Activated CD4-positive, alpha-beta memory T cell treated with anti-CD3 and anti-CD28 coated beads, Interleukin-2, amount 10 ng/mL, durations not matched to agents 7 days and 5 days (primary cell): ENCODE measurements at places on chromosomes 4 and X. TPM values are rescaled to one million over a fixed set of nuclear protein-coding genes. Genes with fewer than 3 reads are reported as not detected.
A peak's percentile ranks its signal among the peaks of the same experiment; 100 is the strongest.

The PLP1 gene
- not detected for total RNA-seq

The NPY2R gene
- not detected for total RNA-seq

The RHOXF1 gene
- total RNA-seq: not detected

The FAM156A gene
- 21.0 TPM for total RNA-seq

The CCDC160 gene
- not detected for total RNA-seq

The EPGN gene
- 0.43 TPM for total RNA-seq

DNA sequence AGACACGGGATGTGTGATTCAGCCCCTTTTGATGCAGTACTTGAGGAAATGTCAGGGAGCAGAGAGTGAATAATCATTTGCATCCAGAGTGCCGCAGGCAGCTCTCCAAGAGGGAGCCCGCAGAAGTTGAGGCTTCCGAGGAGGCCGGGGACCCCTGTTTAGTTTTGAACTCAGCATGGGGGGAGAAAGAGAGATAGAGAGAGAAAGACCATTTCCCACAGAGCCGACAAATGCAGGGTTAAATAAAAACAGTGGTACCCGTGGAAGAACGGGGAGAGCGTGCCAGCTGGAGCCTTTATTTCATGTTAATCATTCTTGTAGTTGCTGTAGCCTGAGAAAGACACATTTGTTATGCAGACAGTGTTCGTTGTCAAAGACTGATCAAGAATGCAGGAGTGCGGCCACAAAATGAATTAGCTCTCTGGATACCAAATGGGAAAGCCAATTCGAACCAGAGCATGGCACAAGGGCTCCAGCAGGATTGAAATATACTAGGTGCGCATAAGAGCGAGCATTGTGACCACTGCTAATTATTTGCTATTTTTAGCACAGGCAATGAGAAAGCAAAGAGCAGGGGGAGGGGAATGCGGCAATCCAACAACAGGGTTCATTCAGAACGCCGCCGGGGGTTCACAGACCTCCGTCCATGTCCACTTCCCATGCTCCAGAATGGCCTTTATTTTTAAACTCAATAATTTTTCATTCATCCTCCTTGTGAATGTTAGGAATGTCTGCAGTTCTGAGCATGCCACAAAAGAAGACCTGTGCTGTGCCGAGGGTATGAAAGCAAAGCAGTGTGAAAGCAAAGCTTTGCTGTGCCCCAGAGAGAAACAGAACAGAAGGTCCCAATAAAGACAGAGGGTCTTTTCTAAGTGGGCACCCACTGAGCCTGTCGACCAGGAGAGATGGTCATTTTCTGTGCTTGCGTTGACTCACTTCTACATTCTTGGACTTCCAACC is 243.9 kb upstream of the VCX3A start:
- H3K36me3 ChIP-seq: no peaks in the 10 kb centered on the region
- H3K4me1 ChIP-seq: no peaks in the 10 kb centered on the region
- no peaks in the 10 kb centered on the region for H3K27me3 ChIP-seq
- DNase-seq: no peak

DNA sequence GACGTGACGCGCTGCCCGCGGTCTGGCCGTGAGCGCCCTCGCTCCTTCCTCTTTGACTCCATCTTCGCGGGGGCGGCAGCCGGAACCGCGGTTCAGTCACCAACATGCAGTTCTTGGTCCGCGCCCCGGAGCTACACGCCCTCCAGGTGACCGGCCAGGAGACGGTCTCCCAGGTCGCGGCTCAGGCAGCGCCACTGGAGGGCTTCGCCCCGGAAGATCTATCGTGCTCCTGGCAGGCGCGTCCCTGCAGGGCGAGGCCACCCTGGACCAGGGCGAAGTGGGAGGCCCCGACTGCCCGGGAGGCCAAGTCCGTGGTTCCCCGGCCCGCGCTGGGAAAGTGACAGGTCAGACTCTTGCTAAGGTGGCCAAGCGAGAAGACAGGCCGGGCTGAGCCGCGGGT is 2.9 kb downstream of the TRIML2 start:
- DNase-seq: no peak
- H3K4me1 ChIP-seq: no peaks in the 10 kb centered on the region
- no peaks in the 10 kb centered on the region for H3K36me3 ChIP-seq
- H3K4me3 ChIP-seq: no peak overlapping the region

DNA sequence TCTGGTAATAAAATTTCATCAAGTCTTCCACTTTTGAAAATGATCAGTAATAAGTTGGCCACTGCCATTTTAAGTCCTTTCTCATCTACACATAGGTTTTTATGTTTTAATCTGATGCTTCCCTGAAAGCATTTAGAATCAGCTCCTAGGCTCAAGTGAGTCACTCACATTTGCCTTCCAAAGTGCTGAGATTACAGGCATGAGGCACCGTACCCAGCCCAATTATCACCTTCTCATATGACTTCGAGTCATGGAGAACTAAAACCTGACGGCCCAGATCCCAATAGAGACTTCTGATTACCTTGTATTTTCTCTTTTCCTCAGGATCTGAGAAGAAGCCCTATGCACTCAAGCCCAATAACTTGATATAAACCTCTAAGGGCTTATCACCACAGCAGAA is 140.8 kb downstream of the OPHN1 start:
- H3K4me3 ChIP-seq: no peak overlapping the region
- H3K36me3 ChIP-seq: no peaks in the 10 kb centered on the region
- no peaks in the 10 kb centered on the region for H3K27me3 ChIP-seq
- H3K27ac ChIP-seq: no peak overlapping the region
- no peaks in the 10 kb centered on the region for H3K4me1 ChIP-seq

GRCh38 chr4:64533159-64533558 is 123.9 kb upstream of the TECRL start:
- H3K27me3 ChIP-seq: no peaks in the 10 kb centered on the region
- H3K4me3 ChIP-seq: no peak overlapping the region
- H3K4me1 ChIP-seq: no peaks in the 10 kb centered on the region
- H3K27ac ChIP-seq: no peak overlapping the region
- no peaks in the 10 kb centered on the region for H3K36me3 ChIP-seq

DNA sequence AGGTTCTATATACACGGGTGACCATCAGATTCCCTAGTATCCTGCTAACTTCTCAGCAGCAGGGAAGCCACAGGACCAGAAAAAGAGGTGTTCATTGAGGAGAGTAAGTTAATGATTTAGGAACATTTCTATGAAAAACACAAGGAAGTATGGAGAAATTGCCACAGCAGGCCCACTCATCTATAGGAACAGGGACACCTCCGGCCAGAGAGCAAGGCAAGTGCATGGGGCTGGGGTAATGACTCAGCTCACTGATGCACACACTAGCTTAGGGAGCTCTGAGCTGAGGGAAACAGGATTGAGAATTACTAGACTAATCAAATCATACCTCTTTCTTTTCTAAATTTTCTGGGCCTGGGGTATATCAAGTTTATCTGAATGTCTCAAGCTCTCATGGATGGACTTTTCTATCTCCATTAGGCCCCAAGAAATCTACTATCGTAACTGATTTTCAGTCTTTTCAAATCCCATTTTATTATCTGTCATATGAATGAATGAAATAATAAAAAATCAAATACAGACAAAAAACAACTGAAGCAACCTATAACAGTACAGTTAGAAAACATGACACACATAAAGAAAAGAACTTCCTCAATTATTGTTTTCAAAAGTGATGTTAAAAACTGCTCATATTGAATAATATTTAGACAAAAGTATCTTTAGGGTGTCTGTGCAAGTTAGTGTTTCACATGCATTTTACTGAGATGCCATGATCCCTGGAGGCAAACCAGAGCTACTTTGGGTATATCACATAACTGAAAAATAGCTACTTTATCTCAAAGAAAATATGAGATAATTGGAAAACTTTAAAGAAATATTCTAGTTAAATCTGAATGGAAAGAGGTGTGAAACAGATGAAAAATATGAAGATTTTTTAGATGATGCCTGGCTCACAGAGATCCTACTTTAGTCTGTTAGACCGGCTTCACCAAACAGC is 89.8 kb downstream of the FBXO8 start:
- H3K4me1 ChIP-seq: no peaks in the 10 kb centered on the region
- DNase-seq: no peak
- no peaks in the 10 kb centered on the region for H3K36me3 ChIP-seq
- H3K27ac ChIP-seq: no peak overlapping the region
- peaks cover 27% of the 10 kb centered on the region for H3K27me3 ChIP-seq

- H3K4me3 ChIP-seq: no peak overlapping the region
- H3K36me3 ChIP-seq: no peaks in the 10 kb centered on the region
- DNase-seq: no peak
Measured at GRCh38 chrX:124407226-124407625, 60.9 kb downstream of the SH2D1A start.

- no peak overlapping the region for H3K4me3 ChIP-seq
- no peak overlapping the region for H3K27ac ChIP-seq
- no peaks in the 10 kb centered on the region for H3K4me1 ChIP-seq
- no peaks in the 10 kb centered on the region for H3K27me3 ChIP-seq
- H3K36me3 ChIP-seq: no peaks in the 10 kb centered on the region
Measured at GRCh38 chr4:181674315-181674875, 568.8 kb upstream of the TENM3 start.

DNA sequence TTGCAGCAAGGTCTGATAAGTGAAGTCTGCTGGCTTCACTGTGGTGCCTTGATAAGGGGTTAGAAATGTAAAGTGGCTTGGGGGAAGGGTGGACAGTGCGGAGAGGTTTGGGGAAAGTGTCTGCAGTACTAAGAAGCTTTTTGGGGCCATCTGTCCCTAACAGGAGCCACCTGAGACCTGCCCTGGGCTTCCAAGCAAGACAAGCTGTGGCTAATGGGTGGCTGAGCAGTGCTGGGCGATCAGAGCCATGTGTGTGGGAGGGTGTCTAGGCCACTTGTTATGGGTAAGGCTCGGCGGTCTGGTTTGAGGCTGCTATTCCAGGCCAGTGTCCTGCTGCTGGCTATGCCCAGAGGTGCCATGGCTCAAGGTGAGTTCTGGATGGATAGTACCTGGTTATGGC is 185.4 kb upstream of the MTMR8 start:
- H3K27ac ChIP-seq: no peak overlapping the region
- no peak overlapping the region for H3K4me3 ChIP-seq
- no peaks in the 10 kb centered on the region for H3K36me3 ChIP-seq

GRCh38 chr4:2728221-2728620 is 27.9 kb downstream of the TNIP2 start:
- H3K4me1 ChIP-seq: peaks cover 13% of the 10 kb centered on the region
- no peak overlapping the region for H3K27ac ChIP-seq

DNA sequence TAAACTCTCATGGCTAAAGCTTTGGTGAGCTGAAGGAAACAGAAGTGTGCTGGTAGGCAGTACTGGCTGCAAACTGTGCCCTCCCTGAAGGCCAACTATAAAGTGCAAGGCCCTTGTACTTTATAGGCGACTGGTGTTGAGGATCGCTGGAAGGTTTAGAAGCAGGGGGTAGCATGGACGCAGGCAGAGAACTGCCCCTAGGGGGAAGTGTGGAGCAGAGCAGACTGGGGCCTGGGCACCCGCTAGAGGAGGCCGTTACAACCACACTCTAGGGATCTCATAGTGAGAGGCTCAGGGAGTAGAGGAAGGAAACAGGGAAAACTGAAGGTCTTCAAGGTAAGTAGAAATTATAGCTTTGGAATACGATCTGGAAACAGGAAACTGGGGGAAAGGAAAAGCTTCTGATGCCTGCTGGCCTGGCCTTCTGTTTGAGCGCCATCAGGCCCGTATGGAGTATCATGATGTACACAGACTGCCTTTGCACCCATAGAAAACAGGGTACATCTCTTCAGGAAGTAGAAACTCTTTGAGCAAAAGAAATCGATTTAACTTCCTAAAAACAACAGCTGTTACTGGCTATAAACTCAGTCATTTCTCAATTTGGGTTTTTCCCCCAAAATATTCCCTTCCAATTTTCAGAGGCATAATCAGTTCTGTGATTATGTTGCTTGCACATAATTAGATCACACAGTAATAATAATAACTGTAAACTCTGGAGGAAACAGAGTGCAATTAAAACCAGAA is 23.9 kb upstream of the TMSB4X start:
- DNase-seq: peak; percentile 79
- H3K36me3 ChIP-seq: no peaks in the 10 kb centered on the region
- peak overlapping the region; percentile 85 for H3K4me3 ChIP-seq

- H3K27ac ChIP-seq: peak within 1 kb of the TSS; percentile 84
- H3K27me3 ChIP-seq: peaks cover 11% of the 10 kb centered on the region
- peaks cover 15% of the 10 kb centered on the region for H3K4me1 ChIP-seq
- peak within 1 kb of the TSS; percentile 95 for H3K4me3 ChIP-seq
- peak; percentile 58 for DNase-seq
- H3K36me3 ChIP-seq: peaks cover 11% of the 10 kb centered on the region
Measured at GRCh38 chrX:72572248-72573157, at the start of gene HDAC8. HDAC8 (minus strand) TSS chrX:72572843; CDS start chrX:72572761, 82 bp downstream.

GRCh38 chr4:17480210-17480927 is 31.5 kb downstream of the QDPR start:
- no peak overlapping the region for H3K27ac ChIP-seq
- no peaks in the 10 kb centered on the region for H3K27me3 ChIP-seq
- H3K4me1 ChIP-seq: no peaks in the 10 kb centered on the region
- H3K36me3 ChIP-seq: peaks cover 7% of the 10 kb centered on the region
- no peak for DNase-seq
- H3K4me3 ChIP-seq: no peak overlapping the region

DNA sequence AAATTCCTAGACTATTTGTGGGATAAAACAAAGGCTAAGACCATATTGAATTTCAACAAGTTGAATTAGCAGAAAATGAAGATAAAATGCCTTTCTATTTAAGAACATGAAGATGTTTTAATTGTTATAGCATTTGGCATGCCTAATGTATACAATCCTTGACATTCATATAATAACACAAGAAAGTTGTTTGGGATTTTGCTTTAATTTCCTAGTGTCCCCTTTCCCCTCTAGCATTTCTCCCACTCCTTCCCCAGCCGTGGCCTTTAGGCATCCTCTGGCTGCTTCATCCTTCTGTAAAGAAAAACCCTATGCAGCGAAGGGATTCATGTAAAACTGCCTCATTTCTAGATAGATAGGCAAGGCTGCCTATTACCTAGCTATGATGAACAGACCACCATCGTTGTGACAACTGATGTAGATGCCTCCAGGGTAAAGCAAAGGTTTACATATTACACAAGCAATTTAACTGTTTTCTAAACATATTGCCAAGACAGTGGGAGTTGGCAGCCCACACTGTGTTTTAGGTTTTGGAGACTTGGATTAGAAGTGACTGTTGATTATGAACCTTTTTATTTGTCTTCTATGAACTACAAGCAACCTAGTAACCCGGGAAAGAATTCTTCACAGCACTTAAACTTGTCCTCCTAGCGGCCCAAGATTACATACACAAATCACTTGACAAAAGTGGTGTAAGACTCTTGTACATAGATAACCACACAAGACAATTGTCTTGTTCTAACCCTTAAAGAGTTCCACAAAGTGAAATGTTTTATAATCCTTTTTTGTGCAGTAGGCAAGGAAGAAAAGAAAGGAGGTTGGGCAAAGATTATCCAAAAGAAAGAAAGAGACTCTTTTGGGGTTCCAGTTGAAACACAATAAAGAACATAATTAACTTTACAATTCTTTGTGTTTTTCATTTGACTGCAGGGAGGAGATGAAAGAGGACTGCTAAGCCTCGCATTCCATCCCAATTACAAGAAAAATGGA is 59.9 kb downstream of the HHIP start:
- no peak overlapping the region for H3K4me3 ChIP-seq
- no peaks in the 10 kb centered on the region for H3K36me3 ChIP-seq
- DNase-seq: no peak
- no peak overlapping the region for H3K27ac ChIP-seq
- H3K27me3 ChIP-seq: no peaks in the 10 kb centered on the region
- H3K4me1 ChIP-seq: no peaks in the 10 kb centered on the region

GRCh38 chrX:41275661-41276609 is 58.0 kb upstream of the DDX3X start:
- DNase-seq: peak; percentile 54
- peaks cover 14% of the 10 kb centered on the region for H3K4me1 ChIP-seq
- H3K27ac ChIP-seq: peak overlapping the region; percentile 69
- no peaks in the 10 kb centered on the region for H3K27me3 ChIP-seq
